ENCODE measurements at places on chromosomes 1 and 21.
A peak's percentile ranks its signal among the peaks of the same experiment; 100 is the strongest.

- DNase-seq, result no peak
Observed at GRCh38 chr1:98260412-98260811, 339.6 kb upstream of the DPYD start.

GRCh38 chr1:84402060-84402459, 3.8 kb downstream of the DNASE2B start:
- no peak for DNase-seq

GRCh38 chr1:196609370-196609737, 1.1 kb upstream of the KCNT2 start:
- no peak for DNase-seq

DNA sequence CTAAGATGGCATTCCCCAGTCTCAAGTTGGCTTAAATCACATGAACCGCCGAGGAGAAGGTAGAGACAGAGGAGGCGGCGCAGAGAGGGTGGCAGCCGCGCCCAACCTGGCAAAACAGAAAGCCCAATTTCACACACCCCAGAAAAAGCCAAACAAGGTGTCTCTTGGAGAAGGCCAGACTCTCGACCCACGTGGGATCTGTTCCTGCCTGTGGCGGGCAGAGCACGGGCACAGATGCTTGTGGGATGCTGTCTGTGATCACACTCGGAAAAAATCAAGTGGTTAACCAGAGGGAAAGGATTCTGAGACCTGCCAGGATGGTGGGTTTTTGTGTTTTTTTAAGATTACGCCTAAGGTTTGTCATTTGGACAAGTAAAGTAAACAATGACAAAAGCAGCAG, 80.7 kb downstream of the MRPL37 start:
- no peak for DNase-seq

DNA sequence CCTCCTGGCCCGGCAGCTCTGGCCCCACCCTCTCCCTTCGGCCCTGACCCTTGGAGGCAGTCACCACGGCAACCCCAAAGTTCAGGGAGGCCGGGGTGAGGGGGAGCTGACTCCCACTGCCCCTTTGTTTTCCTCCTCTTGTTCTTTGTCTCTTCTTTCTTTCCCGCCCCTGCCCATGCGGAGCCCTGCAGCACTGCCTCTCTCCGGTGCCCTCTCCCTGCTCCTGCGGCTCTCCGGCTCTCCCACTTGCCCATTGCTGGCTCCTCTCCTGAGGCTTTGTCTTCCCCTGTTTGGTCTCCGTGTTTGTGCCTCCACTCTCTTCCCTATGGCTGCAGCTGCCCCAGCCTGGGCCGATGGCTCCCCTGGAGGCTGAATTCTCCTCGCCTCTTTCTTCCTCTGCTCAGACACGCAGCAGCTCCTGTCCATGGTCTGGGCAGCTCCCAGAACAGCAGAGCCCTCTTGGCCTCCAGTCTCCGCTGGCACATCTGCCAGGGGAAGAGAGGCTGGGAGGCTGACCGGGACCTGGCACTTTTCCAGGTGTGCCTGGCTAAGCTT, 5.8 kb downstream of the CELSR2 start:
- DNase-seq, result no peak

DNA sequence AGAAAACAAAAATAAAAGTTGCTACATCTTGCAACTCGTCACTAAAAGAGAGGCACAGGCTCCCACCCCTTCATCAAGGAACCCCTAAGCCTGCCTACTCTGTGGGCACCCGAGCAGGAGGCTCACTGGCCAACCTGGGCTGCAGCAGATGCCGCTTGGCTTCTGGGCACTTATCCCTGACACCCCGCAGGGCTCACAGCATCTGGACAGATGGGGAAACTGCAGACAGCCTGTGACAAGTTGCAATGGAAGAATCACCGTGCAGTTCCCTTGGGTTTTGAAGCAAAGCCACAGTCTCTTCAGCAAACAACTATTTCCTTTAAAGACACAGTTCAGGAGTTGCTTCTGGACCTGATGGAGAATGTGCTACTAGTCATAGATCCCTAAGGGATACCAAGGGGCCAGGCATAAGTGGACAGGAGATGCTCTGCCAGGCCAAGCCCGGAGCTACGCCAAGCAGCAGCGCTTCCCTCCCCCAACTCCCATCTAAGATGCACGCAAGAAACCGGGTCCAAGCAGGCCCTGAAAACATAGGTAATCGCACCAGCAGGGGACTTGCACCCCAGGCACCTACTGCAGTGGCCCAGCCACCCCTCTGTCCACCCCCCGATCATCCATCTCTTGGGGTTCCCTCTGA, 170.6 kb downstream of the NPHP4 start:
- DNase-seq, result no peak

DNA sequence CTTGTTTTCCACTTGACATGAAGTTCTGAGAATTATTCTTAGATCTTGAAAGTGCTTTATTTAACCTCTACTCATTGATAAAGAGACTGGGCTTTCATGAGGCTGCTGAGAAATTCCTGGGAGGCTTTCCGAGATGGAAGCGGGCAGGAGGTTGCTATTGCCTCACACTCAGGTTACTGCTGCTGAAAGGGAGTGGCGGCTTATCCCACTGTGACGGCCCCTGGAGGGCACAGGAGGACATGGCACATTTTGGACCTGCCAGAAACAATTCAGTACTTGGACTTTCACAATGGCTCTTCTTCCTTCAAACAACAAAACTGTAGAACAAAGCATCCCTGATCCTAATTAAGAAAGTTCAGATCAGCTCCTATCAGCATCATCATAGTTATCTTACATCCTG, 16.2 kb upstream of the MARK1 start:
- no peak for DNase-seq

GRCh38 chr1:227766015-227766634, 30.9 kb downstream of the SNAP47 start:
- peak; percentile 63 for DNase-seq

DNA sequence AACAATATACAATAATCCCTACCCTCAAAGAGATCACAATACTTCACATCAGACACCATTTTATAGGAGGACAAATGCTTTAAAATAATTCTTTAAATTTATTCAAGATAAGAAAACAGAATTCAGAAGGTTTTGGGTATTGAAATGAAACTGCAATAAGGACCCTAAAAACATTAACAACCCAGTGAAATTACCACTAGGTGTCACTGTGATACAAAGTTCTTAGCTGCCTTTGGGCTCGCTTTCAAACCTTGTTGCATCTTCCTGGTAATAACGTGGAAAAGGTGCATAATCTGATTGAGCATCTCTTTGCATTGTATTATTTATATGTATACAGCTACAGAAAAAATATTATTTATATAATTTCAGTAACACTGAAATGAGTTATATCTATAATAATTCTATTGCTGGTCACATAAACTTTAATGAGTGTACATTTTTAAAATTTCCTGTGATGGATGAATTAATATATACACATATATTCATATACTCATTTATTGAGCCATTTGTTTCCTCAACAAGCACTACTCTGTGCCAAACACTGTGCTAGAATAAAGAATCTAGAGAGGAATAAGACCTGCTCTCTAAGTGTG, 185.2 kb downstream of the FAF1 start:
- no peak for DNase-seq

- DNase-seq, result no peak
Observed at GRCh38 chr1:22365331-22366295, 86.0 kb upstream of the ZBTB40 start.

DNA sequence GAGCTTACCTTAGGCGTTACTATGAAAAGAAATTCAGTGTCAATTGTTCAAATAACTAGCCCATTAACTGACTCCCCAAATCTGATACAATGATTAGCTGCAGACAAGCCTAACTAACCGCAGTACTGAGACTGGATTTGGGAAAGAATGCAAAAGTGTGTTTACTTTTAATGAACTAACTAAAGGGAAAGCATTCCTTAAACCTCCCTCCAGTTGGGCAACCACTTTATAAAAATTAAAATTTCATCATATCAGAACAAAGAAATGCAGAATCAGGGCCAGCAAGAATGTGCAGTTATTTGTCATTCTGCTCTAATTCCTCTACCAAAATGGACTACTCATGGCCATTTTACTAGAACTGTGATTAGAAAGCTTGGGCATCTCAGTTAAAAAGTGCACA, 11.7 kb upstream of the NR5A2 start:
- no peak for DNase-seq

DNA sequence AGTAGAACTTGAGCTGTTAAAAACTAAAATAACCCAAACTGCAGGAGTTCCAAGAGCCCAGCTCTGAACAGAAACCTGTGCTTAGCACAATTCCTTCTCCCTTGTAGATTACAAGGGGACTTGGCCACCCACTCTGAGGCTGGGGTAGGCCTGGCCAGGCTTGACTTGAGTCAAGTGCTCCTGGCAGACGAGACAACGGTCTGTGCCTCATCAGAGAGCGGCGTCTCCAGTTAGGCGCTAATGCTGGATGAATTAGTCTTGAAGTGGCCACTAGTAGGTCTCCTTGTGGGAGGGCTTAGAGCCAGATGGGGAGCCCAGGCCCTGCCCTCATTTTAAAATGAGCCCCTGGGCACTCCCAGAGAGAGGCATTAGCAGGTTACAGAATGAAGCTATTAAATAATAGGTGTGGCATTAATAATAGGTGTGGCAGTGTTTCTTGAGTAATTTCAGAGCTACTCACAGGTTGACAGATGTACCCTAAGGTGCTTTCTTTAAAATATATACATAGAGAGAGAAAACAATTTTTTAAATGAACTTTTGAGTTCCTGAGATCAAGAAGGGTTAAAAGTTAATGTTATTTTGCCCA, 1.1 kb downstream of the EEIG2 start:
- DNase-seq, result peak; percentile 14

DNA sequence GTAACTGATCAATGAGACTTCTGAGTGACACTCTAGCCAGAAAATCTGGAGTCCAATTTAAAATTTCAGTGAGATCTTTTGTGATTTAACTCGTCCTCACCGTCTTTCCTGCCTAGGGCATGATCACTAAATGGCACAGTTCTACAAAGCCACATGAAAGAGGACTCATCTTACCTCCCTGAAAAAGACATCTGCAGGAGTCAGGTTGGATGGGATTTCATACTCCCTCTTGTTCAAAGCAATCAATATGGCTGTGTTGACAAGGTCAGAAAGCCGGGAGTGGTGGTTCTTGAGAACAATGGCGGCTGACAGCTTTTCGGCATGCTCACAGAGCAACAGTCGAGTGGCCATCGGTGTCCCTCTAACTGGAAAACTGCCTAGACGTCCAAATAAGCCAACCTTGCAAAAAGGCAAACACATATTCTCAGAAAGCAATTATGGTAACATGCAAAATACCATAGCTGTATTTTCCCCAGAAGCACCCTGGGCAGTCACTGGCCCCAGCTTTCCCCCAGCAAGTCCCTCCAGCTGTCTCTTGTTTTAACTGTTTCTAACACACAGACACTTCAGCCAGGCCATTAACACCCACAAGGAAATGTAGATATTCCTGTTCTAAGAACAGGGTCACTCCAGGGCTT, 36.6 kb upstream of the ACTA1 start:
- no peak for DNase-seq

- DNase-seq, result no peak
Observed at GRCh38 chr21:46399686-46400085, 59.0 kb upstream of the DIP2A start.

DNA sequence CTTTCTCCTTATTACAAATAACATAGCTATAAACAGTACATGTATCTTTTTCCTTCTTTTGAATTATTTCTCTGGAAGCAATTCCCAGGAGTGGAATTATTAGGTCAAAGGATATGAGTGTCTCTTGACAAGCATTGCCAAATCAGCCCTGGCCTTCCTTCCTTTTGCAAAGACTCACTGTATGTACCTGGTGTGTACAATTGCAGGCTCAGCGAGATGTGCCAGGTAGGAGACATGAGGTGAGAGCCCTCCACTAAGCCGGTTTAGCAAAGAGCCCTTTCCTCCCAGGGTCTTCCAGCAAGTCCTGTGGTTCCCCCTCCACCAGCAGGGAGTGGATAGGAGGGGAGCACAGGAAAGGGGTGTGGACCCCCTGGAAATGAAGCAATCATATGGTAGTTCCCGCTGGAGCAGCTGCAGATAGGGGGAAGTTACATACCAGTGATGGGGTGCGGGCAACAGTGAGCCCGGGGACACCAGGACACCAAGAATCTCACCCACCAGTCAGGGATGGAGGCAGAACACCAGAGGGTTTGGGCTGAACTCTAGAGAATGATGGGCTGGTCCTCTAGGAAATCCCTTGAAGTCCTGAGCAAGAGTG, 18.3 kb downstream of the RCSD1 start:
- DNase-seq, result no peak

GRCh38 chr1:234957330-234958065, 171.1 kb downstream of the TOMM20 start:
- no peak for DNase-seq

DNA sequence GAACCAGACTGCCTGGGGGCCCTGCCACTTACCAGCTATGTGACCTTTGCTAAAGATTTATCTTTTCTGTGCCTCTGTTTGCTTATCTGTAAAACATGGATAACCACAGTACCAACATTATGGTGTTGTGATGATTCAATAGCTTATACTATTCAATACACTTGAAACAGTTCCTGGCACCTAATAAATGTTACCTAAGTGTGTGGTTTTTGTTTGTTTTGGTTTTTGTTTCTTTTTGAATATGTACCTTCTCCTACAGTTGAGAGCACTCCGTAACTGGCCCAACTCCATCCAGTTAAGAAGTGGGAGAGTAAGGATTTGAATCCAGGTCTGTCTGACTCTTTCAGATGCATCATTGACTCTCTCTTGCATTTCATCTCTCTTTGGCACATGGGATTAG, 125.8 kb upstream of the C8B start:
- DNase-seq, result no peak

GRCh38 chr1:232179896-232180778, 449.8 kb downstream of the SIPA1L2 start:
- DNase-seq, result no peak

GRCh38 chr1:17163789-17164666, 40.9 kb upstream of the PADI1 start:
- no peak for DNase-seq

GRCh38 chr1:158311066-158311465, 20.3 kb downstream of the CD1B start:
- no peak for DNase-seq

DNA sequence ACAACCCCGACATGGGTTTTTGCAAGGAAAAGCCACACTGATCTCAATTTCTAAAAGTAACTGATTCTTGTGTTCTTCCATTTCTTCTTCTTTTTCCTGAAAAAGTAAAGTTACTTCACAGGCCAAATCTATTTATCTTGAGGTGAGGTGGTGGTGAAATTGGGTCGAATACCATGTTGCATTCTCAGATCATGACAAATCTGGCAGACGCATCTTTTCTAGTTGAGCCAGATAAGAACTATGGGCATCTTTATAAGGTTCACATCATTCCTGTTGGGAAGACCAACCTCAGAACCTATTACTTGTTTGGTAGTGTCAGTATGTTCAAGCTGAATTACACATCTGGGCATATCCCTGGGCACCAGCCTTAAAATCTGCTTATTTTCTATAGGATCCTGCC, 78.6 kb upstream of the USP25 start:
- DNase-seq, result no peak
